ENCODE measurements at places on chromosomes 16 and 17.
A peak's percentile ranks its signal among the peaks of the same experiment; 100 is the strongest.

GRCh38 chr17:43808076-43808475, 24.9 kb downstream of the MPP3 start:
- DNase-seq, result no peak

GRCh38 chr17:49022391-49022941, 25.3 kb downstream of the IGF2BP1 start:
- peak; percentile 68 for DNase-seq

DNA sequence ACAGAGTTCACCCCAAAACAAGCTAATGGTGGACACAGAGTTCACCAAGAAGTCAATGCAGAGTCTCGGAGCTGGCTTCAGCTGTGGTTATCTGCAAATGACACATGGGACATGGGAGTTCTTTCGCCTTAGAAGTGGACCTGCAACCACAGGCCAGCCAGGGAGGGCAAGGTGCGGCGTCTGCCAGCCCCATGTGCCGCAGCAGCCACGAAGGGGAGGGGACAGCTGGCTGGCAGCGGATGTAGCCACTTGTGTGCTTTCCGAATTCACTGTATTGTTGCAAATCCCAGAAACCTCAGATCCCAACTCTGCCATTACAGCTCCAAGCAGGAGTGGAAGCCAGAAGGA, 24.8 kb downstream of the LMF1 start:
- peak; percentile 37 for DNase-seq

GRCh38 chr17:69503711-69504110, 89.2 kb downstream of the MAP2K6 start:
- DNase-seq, result no peak

DNA sequence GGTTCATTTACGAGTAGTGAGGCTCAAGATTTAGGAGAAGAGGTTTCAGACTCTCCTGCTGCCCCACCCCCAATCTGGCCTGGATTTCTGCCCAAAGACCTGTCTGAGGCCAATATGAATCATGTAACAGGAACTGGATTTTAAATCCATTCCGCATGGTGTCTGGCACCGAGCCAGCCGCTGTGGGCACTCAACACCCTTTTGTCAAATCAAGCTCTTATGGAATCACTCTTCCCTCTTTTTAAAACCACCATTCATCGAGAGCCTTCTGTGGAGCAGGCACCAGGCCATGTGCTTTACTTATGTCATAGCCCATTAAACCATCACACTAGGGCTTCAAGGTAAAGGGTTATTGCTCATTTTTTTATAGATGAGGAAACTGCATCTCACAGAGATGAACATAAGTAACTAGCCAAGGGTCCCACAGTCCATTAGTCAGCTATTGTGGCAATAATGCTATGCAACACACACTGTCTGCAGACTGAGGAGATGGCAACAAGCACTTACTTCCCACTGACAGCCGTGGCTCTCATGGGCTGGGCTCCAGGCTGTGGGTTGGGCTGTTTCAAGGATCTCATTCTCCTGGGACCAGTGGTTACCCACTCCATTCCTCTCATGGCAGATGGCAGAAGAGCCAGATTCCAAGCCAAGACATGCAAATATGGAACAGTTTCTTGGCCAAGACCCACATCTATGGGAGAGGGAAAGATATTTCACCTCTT, 93.6 kb downstream of the WSCD1 start:
- peak; percentile 8 for DNase-seq

DNA sequence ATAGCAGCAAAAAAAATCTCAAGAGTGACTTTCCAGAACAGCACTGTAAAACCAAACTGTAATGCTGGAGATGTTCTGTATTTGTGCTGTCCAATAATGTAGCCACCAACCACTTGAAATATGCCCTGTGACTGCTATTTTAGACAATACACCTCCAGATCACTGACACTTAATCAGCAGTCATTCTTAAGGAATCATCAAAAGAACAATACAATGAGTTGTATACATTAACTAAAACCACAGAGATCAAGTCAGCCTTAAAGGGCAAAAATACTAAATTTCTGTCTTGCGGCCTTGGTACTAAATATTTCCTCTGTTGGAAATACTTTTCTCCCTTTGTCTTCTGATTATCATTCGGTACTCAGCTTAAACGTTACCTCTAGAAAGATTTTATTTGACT, 33.6 kb upstream of the ANKFY1 start:
- no peak for DNase-seq

DNA sequence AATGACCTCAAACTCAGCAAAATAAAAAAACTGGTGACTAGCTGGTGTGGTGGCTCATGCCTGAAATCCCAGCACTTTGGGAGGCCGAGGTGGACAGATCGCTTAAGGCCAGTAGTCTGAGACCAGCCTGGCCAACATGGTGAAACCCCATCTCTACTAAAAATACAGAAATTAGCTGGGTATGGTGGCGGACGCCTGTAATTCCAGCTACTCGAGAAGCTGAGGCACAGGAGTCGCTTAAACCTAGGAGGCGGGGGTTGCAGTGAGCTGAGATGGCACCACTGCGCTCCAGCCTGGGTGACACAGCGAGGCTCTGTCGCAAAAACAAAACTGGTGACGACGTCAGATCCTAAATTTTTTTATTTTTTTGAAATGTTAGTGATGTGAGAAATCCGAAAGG, 82.6 kb upstream of the TOB1 start:
- no peak for DNase-seq

- no peak for DNase-seq
Measured at GRCh38 chr16:74070237-74070636, 226.4 kb upstream of the PSMD7 start.

DNA sequence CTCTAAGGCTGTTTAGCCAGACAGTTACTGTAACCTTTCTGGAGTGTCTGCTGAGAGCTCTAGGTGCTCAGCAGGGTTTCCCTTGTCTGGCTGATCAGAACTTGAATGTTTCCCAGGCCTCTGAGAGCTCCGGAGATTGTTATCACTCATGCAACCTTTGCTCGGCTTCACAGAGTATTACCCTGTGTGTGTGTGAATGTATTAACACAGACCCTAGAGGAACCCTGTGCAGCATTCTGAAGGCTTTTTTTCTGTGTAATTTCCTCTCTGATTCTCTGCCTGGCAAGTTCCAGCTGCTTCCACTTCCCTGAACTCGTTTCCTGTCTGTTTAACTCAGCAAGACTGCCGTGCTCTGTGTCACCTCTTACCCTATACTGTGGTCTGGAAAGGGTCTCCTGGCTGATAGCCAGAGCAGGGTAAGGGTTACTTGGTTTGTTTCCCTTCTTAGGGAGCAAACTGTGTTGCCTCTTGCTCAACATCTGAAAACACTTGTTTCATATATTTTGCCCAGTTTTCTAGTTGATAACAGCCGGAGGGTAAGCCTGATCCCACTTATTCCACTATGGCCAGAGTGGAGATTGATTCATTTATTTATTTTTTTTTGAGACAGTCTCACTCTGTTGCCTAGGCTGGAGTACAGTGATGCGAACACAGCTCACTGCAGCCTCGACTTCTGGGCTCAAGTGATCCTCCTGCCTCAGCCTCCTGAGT, 21.7 kb downstream of the PRMT7 start:
- DNase-seq, result peak; percentile 75

GRCh38 chr17:48163809-48164208, 56.2 kb downstream of the SNX11 start:
- no peak for DNase-seq

- peak; percentile 52 for DNase-seq
Measured at GRCh38 chr17:59963738-59964481, 630 bp downstream of the RNFT1 start.

GRCh38 chr16:72677662-72678447, 370.1 kb downstream of the ZFHX3 start:
- DNase-seq, result no peak

DNA sequence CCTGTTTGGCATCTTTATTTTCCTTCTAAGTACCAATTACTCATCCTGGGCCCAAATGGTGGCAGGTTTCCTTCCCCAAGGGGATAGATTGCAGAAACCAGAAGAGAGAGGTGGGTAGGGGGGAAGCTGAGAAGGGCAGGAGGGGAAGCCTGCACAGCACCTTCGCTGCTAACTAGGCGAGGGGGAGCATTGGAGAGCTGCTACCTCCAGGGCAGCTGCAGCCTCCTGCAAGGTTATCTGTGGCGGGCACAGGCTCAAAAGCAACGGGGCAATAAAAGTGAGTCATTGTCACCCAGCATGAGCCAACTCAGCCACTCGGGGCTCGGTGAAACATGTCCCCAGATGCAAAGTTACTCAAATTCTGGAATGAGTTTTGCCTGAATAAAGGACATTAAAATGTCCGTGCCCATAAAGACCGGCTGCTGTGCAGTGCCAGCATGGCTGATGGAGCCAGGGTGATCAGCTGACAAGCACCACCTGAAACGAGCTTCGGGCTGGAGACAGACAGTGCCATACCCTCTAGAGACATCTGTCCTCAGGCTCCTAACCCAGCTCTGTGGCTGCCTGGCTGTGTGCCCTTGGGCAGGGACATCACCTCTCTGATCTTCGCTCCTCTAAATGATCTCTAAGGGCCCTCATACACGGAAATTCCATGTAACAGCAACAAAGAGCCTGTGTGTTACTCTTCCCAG, 68.1 kb upstream of the GRIN2A start:
- no peak for DNase-seq

GRCh38 chr16:85718682-85719081, 29.9 kb upstream of the GINS2 start:
- DNase-seq, result no peak

DNA sequence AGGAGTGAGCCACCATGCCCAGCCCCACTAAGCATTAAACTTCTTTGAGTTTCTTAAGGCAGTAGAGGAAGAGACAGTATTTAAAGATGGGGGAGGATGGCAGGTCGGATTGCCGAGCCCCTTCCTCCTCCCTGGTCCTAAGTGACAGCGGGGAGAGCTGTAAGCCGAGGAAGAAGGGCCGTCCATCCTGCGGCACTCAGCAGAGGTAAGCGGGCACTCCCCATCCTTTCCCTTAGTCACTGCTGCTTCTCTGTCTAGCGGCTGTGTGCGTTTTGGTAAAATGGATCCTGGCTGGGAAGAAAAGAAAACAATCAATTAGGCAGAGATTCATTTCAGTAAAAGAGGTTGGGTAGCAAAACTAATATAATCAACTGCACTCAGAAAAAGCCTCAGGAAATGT, 13.9 kb downstream of the DNAAF1 start:
- no peak for DNase-seq

DNA sequence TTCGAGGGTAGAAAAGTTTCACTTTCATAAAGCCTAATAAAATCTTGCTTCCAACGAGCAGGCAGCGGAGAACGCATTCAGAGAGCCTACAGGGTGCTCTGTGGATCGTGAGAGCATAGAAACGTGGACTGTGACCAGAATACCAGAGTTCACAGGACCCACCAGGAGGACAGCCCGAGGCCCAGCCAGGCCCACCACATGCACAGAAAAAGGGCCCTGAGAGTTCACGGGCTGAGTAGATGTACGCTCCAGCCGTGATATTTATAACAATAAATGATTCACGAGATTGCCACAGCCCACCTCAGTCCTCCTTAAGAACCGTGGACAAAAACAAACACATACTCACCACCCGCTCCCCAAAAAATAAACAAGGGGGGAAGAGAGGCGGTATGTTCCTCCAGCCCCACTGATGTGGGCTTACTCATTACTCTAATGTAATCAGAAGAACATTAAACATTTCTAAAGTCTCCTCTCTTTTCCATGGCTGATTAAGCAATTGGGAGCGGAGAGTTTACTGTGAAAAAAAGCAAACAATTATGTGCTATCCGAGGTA, 207.2 kb downstream of the C16orf78 start:
- DNase-seq, result no peak

GRCh38 chr17:4503283-4504025, 4.8 kb downstream of the SPNS2 start:
- DNase-seq, result no peak

GRCh38 chr17:40862985-40863733, 3.9 kb downstream of the KRT12 start:
- DNase-seq, result peak; percentile 6

DNA sequence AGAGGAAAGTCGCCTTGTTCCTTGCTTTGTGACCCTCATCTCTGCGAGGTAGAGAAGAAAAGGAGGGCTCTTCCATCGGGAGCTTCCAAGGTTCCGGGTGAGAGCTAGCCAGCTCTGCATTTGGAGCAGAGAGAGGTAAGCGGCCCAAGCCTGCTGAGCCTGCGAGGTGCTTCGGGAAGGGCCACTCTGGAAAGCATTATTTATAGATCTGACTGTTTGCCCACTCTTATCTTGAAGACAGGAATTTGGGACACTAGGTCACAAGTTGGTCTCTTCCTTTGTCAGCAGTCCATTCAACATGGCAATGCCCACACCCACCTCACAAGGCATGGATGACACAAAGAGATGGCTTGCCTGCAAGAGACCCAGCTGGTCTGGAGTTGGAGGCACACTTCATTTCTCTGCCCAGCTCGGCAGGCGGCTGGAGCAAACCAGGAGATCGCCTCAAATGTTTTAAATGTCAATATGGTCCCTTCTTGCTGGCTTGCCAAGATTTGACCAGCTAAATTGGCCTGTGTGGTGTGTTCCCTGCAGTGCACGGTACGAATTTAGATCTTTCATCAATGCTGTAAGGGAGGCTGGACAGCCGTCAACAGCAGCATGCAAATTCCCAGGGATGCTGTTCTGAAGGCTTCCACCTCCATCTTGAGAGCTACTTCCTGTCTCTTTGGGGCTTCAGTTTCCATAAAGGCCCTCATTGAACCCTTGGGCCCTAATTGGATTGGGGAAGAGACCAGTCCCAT, 19.5 kb downstream of the CBX4 start:
- no peak for DNase-seq

DNA sequence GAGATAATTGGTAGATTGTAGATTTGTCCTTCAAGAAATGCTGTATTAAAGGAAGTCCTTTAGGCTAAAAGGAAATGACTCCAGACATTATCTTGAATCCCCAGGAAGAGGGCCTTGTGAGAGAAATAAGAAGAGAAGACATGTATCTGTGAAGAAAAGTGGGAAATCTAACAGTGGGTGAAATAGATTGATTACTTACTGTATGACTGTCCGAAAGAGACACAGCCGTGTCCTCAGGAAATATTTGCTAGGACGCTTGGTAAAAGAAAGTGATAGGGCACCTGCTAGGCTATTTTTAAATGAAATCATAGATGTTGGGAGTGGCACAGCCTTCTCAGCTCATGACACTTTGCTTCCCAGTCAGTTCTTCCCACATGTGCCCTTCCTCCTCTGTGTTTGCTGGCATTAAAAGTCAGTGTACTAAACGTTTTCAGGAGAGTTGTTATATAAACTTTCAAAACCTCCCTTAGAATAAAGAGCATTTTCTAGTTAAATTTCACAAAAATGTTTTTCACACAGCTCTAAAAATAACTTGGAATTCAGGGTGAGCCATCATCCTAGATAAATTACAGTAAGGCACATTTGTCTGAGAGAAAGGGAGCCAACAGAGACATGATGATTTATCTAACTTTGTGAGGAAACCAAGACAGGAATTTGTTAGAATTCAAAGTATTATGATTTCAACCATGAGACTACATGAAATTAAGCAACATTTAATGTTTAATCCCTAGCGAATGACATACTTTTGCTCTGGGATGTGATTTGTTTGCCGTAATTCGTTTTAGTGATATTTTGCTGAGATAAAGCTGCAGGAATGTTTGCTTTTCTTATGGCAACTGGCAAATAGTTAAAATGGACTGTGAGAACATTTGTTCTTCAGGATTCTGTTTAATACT, 35.0 kb downstream of the DHRS7B start:
- no peak for DNase-seq

DNA sequence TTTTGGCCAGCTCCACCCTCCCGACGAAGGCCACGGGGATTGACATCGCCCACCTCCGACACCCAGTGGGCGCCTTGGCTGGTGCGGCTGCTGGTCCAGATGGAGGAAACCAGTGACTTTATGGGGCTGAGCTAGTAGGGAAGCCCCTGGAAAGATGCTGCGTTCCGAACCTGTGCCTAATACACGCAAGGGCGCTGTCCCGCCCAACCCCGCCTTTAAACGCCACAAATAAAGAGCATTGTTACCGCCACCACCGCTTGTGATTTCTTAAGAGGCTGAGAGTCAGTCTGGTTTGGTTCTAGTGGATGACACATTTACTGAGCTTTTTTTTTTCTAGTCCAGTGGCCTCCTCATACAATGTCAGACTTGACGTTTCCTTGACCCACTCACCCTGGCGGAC, 107.9 kb downstream of the AATF start:
- no peak for DNase-seq
